ENCODE measurements at places on chromosomes 3 and 15. TPM values are rescaled to one million over a fixed set of nuclear protein-coding genes. Genes with fewer than 3 reads are reported as not detected.

The AHSG gene
- total RNA-seq = 763 TPM

The ALPK3 gene
- 2.7 TPM for total RNA-seq

The CSPG4 gene
- 0.23 TPM for total RNA-seq

The CCR8 gene
- not detected for total RNA-seq

GRCh38 chr15:29668120-29668602 lies 154.1 kb downstream of the TJP1 start:
- DNase-seq = peak; percentile 81

DNA sequence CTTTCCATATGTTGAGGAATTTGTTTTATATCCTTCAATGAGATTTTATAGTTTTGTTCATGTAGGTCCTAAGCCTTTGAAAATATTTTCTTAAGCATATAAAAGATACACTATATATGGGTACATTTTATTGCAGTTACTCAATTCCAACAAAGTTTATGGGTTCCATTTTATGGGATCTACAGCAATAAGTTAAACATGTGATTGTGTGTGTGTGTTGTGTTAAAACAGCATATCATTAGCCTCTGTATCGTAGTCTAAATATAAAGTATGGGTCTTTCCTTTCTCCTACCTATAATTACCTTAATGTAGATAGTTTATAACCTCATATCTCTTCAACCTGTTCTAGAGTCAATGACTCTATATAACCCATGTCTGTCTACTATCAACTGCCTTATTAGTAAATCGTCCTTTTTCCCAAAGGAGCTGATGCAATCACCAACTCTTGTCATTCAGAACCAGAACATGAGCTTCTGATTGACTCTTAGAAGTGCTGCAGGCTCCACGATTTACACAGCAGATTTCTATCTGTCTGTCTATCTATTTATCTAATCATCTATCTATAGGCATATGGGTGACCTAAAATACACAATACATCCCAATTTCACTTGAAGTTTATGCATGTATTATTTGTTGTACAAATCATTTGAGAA lies 512.6 kb upstream of the CBLB start:
- DNase-seq = no peak

- no peak for DNase-seq
Observed at GRCh38 chr3:183815563-183815940, 9.8 kb downstream of the MAP6D1 start.

- no peak for DNase-seq
Observed at GRCh38 chr15:77009646-77010311, 14.9 kb downstream of the PSTPIP1 start.

DNA sequence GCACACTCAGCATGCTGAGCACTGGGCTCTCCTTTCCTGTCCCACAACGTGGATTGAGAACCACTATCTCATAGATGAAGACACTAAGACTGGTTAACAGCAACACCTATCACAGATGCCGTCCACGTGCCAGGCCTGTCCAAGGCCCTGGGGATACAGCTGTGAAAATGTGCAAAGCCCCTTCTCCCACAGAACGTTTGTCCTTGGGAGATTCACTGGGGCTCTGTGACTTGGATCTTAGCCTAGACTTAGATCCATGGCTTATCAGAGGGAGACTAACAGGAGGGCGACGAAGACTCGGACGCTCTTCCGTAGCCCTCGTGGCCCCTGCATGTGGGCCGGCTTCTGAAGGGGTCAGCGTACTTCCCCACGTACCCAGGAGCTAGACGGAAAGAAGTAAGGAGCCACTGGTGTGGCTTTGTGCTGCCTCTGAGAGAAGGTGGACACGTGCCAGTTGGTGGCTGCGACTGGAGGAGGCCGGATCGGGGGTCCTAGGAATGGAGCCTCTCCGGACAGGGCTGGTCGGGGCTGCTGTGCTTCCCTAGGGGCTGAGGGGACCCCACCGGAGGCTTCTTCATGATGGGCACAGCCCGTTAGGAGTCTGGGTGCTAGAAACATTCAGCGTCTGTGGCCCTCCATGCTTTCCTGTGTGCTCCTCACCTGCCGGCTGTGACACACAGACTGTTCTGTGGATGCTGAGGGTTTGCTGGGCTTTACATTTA lies 964 bp downstream of the NRROS start:
- DNase-seq = no peak

DNA sequence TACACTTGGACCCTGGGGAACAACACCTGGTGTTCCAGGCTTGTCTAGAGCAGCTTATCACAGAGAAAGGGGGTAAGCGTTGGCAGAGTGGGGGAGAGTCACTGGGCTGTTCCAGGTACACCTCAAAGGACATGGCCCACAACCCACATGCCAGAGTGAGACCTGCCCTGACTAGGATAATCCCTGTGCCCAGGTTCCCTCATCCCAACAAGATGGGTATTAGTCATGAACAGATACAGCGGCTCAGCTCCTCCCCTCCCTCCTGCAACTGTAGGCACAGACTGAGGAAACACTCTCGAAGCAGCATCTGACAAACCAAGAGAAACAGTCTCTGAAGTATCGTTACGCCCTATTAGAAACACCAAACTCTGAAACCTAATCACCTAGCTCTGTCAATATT lies 32.1 kb upstream of the RPS17 start:
- no peak for DNase-seq

DNA sequence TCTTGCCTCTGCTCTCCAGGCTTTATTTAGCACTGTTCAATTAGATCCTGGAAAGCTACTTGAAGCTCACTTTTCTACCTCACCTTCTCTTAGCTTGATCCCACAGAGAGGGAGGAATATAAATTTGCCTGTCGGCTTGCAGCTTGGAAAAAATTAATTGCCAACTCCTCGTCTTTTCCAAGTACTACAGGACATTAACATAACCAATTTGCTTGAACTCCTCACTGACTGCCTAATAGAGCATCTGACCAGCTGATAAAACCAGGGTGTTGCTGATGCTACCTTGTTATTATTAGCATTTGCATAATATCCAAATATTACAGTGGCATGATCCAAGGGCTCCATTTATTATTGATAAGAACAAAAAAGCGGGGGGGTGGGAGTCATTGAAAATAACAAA lies 561.8 kb downstream of the MCTP2 start:
- DNase-seq = no peak

- no peak for DNase-seq
Observed at GRCh38 chr15:44735482-44736180, 697 bp upstream of the TRIM69 start.

- DNase-seq = no peak
Observed at GRCh38 chr3:175988401-175988800, 1129.3 kb downstream of the NAALADL2 start.

DNA sequence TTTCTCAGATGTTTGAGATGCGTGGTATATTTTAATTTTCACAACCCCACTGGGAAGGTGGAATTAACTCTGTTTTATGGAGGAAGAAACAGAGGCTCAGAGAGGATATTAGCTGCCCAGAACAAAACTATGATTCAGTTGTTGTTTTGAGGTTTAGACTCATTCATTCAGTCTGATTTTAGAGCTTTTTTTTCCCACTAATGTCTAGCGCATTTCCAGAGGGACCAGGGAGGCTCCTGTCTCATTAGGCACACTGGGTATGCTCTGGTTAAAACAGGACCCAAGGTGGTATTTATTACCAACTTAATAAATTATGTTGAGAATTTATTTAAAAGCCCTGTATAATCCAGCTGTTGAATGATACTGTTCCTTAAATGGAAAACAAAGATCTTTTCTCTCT lies 272.0 kb upstream of the RGMA start:
- no peak for DNase-seq

Data from left lobe of liver (tissue), 2 donors.